ENCODE measurements at places on chromosomes 16 and 17.
A peak's percentile ranks its signal among the peaks of the same experiment; 100 is the strongest.

- no peak for DNase-seq
Observed at GRCh38 chr16:68236826-68237242, 907 bp upstream of the ESRP2 start.

- peak; percentile 62 for DNase-seq
Observed at GRCh38 chr16:89315791-89316581, 98.5 kb downstream of the ZNF778 start.

DNA sequence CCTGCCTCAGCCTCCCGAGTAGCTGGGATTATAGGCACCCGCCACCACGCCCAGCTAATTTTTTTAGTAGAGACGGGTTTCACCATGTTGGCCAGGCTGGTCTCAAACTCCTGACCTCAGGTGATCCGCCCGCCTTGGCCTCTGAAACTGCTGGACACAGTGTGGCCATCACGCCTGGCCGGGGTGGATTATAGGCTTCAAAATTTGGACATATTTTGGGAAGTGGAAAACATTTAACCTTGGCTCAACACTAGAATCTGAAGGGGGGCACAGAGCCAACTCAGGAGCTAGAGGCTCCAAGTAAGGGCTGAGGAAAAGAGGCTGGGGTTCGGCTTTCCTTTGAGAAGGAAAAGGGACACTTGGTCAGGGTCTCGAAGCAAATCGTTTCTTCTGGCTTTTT, 2.2 kb upstream of the CDK5R1 start:
- no peak for DNase-seq

DNA sequence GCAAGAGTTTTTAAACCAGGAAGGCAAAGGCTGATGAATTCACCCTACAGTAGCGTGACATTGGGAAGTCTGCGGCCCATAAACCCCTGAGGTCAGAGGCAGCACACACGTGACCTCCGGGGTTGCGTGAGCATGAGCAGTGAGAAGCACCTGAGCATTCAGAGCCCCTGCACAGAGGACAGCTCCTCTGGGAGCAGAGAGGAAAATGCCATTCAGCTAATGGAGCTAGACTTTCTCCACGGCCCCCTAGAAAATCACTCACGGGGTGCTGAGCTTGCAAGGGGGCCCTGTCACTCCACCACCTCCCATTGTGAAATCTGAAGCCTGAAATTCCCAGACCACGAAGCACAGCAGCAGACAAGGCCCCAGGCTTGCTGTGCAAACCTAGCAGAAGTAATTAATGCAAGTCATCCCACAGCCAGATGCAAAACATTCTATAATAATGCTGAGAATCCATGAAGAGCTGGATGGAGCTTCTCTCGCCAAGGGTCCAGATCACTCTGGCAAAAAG, 114.9 kb upstream of the RCVRN start:
- no peak for DNase-seq
